ENCODE measurements at places on chromosomes 4 and X.

GRCh38 chr4:15400226-15400625, 27.6 kb upstream of the C1QTNF7 start:
- DNase-seq: no peak

GRCh38 chr4:8095956-8096689, 62.5 kb downstream of the ABLIM2 start:
- DNase-seq: no peak

DNA sequence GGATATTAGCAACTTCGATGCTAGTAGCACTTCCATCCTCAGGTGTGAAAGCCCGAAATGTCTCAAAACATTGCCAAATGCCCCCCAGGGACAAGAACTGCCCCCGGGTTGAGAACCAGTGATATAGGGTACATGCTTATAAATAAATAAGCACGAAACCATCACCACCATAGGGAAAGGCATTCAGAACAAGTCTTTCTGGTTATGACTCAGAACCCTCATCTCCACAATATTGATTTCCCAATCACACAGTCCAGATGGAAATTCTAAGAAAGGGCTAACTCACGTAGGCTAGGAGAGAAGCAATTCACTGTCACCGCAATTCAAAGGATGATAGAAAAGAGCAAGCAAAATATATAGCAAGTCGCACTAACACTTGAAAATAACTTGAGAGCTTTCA, 84.8 kb downstream of the ANOS1 start:
- DNase-seq: no peak

GRCh38 chr4:183146478-183146877, 47.4 kb downstream of the WWC2 start:
- no peak for DNase-seq

GRCh38 chr4:41212616-41213203, 1.6 kb downstream of the APBB2 start:
- peak; percentile 80 for DNase-seq

DNA sequence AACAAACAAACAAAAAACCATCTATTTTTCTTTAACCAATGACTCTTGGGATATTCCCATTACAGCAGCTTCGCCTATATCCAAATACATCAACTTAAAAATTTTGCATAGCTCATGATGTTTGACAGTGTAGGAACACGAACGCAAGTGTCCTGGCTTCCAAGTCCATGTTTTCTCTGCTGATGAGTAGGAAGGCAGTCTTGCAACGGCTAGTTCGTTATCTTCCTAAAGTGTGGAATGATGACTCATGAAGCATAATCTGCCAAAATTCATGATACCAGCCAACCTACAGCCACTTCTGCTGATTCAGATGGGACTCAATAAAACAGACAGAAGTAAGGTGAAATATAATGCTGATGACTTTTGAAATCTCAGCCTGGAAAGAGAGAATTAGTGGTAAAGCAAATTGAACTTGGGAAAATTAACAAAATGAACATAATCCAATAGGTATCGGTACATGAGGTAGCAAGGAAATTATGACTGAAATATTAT, 6.4 kb upstream of the SEPTIN11 start:
- peak; percentile 68 for DNase-seq

DNA sequence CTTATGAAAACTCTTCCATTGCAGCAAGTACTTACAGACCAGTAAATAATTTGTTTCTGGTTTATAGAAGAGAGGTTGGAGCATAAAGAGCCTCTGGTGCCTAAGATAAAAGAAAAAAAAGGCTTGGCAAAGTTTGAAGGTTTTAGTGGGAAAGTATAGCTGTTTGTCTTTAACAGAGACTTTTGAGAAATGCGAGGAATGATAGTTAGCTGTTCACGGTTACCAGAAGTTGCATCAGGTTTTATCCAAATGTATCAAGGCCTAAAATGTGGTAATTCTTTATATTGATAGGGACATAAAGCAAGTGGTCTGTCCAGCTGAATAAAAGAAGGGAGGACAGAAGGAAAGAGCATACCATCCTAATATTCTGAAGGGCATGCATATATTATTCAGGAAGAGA, 29.3 kb downstream of the RAP1GDS1 start:
- DNase-seq: peak; percentile 51

GRCh38 chr4:163109967-163110366, 56.7 kb downstream of the NAF1 start:
- DNase-seq: no peak

DNA sequence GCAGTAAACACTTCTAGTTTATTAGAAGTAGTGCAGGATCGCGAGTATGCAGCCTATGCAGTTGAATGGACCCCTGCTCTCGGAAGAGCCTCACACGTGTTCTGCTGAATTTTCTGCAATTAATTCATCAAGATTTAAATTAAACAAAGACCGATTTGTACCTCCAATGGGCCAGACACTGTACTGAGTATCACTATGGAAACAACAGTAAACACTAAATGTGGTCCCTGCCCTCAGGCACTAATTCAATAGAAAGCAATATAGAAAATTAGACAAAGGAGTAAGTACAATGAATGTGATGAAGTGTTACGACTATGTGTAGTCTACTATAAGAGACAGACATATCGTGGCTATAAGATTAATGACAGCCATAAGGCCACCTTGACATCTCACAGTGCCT, 740.3 kb upstream of the FRG1 start:
- DNase-seq: no peak

DNA sequence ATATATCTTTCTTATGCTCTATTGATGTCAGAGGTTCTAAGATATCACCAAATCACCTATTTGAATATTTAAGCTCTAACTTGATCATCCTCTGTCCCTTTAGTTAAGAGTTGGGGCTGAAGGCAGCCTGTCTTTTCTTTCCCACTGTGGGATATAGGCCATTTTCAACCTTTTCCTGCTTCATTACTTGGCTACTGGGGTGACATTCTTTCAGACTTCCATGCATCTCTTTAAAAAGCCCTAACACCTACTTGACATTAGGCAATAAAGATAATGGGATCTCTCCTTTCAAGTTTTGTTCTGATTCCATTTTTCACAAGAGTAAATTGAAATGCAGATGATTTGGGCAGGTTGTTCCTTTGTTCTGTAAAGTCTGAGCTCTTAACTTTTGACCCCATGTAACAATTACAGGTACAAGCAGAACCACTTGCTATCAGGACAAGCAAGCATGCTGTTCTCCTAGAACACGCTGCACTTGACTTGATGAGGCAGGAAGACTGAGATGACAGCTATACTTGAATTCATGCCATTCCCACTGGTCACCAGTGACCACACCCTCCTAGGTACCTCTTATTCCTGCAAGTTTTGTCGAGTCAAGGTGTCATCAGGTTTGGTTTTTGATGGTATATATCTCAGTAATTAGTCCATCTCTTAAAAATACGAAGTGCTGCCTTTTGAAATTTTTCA, 18.2 kb downstream of the HOPX start:
- DNase-seq: no peak

DNA sequence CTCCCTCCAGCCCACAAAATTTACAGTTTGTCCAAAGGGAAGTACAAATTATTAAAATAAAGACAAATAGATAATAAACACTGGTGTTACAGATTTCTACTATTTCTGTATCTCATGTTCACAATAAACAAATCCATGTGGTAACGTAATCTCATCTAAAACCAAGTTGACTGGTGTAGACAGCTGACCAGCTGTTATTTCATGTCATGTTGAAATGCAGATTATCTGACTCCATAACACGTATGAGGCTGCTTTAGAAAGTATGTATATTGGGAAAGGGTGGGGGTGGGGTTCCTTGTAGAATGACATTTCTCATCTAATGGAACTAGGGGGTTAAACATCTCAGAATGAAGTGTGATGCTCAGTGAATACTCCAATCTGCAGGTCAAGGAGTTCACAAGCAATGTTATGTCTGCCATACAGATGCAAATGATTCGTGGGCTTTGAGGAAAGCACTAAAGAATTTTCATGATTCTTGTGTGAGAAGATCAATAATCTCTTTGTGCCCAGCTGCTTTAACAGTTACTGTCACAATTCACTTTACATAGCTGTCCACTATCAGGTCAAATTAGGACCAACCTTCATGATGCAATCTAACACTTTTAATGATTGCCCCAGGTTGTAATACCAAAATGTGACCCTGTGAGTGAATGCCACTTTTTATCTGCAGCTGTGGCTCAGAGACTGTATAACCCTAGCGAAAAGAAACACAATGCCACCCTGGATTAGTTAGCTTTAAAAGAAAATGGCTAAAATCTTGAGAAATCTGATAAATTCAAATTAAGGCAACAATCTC, 114.0 kb downstream of the ENOX2 start:
- DNase-seq: no peak

GRCh38 chr4:39384563-39384962, 18.4 kb upstream of the RFC1 start:
- no peak for DNase-seq

DNA sequence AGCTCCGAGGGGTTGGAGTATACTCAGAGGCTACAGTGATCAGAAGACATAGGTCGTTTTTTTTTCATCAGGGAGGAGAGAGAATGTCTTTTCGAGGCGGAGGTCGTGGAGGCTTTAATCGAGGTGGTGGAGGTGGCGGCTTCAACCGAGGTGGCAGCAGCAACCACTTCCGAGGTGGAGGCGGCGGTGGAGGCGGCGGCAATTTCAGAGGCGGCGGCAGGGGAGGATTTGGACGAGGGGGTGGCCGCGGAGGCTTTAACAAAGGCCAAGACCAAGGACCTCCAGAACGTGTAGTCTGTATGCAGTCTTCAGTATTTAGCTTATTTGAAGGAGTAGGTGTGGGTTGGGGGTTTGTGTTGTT, 500 bp downstream of the GAR1 start:
- DNase-seq: no peak

- no peak for DNase-seq
These were observed 37.4 kb upstream of the NDP start for GRCh38 chrX:44010626-44011025.

DNA sequence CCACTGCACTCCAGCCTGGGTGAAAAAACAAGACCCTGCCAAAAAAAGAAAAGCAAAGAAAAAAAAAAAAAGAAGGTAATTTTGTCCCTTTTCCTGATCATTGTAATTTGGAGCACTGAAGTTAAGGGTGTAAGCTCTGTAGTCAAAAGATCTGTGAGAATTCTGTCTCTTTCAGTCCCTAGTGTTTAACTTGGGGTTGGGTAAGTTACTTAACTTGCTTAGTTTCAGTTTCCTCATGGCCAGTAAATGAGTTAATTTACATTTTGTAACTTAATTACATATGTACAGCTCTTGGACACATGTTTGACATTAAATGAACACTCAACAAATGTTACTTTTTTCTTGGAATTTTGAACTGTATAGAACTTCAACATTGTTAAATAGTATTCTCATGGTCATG, 10.9 kb upstream of the UBE2K start:
- no peak for DNase-seq

GRCh38 chr4:149735796-149736195, 79.8 kb downstream of the IQCM start:
- no peak for DNase-seq

- DNase-seq: peak; percentile 81
These were observed 74.4 kb downstream of the MTMR1 start for GRCh38 chrX:150767475-150768131.

DNA sequence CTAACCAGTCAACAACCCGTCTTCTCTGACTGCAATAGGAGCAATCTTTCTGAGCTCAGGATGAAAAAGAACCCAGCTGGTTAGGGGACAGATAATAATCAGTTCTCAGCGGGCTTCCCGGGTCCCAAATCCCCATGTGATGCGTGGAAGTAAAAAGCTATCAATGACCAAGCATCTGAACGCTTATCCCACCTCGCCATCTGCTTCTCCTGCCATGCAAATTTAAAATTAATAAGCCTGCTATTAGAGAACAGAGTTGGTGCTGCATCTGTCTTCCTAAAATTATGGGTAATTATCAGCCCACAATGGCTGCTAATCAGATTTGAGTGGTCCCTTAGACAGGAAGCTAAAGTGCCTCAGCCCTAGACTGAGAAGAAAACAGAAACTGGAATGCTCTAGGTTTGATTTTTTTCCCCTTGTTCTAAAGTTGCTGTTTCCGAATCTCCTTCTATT, 37.5 kb downstream of the AFAP1 start:
- no peak for DNase-seq

- no peak for DNase-seq
These were observed 153.5 kb downstream of the STK32B start for GRCh38 chr4:5204781-5205180.

GRCh38 chr4:166602068-166602467, 632.2 kb downstream of the SPOCK3 start:
- DNase-seq: no peak

Measured in EL (cell line).